HCT116 (cell line): ENCODE measurements at places on chromosomes 1 and 21.

- H3K36me3 ChIP-seq, result no peaks in the 10 kb centered on the region
- no peak for DNase-seq
- H3K27ac ChIP-seq, result no peak overlapping the region
- peaks cover 8% of the 10 kb centered on the region for H3K4me1 ChIP-seq
Measured at GRCh38 chr1:230758709-230759368, 11.7 kb downstream of the CAPN9 start.

- DNase-seq, result no peak
- H3K4me1 ChIP-seq, result no peaks in the 10 kb centered on the region
- H3K27ac ChIP-seq, result no peak overlapping the region
- H3K4me3 ChIP-seq, result no peak overlapping the region
- H3K36me3 ChIP-seq, result no peaks in the 10 kb centered on the region
Measured at GRCh38 chr1:47913225-47913823, 83.9 kb downstream of the TRABD2B start.

DNA sequence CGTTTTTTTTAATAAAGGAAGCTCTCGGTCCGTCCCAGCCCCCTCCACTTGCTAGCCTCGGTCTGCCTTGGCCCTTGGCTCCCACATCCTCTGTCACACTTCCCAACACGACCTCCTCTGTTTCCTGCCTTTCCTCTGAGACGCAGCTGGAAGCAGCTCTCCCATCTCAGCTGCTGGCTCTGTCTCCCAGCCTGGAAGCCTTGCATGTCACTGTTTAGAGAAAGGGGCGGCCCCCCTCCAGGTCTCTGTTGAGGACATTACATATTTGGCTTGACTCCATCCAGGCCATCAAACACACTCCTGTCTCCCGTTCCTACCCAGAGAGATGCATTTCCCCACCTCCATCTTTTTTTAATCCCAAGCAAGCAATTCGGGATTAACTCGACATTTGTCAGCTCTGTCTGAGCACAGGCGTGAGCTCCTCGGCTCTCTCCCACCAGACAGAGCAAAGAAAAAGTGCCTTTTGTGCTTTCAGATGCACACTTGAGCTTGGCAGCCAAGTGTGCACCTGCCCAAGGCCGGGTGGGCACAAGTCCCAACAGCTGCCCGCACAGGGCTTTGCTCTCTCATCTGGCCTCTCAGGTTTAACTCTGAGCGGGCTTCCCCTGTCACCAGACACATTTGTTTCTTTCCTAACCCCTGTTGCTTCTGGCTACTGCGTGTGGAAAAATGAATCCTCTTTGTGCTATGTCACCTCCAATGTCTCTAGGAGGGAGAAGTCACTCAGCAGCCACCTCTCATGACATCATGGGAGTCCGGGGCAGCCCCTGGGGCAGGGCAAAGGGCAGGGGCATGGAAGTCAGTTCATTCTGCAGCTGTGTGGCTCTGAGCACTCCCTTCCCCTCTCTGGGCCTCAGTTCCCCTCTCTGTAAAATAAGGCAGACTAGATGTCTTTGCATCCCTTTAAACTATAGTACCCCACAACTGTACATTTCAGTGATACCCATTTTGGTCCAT is 108.3 kb downstream of the KCND3 start:
- no peak overlapping the region for H3K4me3 ChIP-seq
- no peaks in the 10 kb centered on the region for H3K4me1 ChIP-seq
- H3K27ac ChIP-seq, result no peak overlapping the region
- no peak for DNase-seq
- peaks cover 67% of the 10 kb centered on the region for H3K27me3 ChIP-seq

GRCh38 chr1:9246841-9247785 is 12.5 kb downstream of the H6PD start:
- H3K27ac ChIP-seq, result no peak overlapping the region
- no peak for DNase-seq
- H3K4me3 ChIP-seq, result no peak overlapping the region
- no peaks in the 10 kb centered on the region for H3K27me3 ChIP-seq
- H3K4me1 ChIP-seq, result no peaks in the 10 kb centered on the region
- H3K36me3 ChIP-seq, result no peaks in the 10 kb centered on the region
